ENCODE measurements at places on chromosomes 7 and 10. TPM values are rescaled to one million over a fixed set of nuclear protein-coding genes. Genes with fewer than 3 reads are reported as not detected.
A peak's percentile ranks its signal among the peaks of the same experiment; 100 is the strongest.

GRCh38 chr10:89144836-89145235, 62.3 kb downstream of the CH25H start:
- no peak for DNase-seq

The FZD1 gene
- 18.7 TPM for polyA plus RNA-seq

GRCh38 chr7:107902381-107902780, 11.4 kb downstream of the DLD start:
- no peak for DNase-seq

The PPP1R3C gene
- 24.5 TPM for polyA plus RNA-seq

DNA sequence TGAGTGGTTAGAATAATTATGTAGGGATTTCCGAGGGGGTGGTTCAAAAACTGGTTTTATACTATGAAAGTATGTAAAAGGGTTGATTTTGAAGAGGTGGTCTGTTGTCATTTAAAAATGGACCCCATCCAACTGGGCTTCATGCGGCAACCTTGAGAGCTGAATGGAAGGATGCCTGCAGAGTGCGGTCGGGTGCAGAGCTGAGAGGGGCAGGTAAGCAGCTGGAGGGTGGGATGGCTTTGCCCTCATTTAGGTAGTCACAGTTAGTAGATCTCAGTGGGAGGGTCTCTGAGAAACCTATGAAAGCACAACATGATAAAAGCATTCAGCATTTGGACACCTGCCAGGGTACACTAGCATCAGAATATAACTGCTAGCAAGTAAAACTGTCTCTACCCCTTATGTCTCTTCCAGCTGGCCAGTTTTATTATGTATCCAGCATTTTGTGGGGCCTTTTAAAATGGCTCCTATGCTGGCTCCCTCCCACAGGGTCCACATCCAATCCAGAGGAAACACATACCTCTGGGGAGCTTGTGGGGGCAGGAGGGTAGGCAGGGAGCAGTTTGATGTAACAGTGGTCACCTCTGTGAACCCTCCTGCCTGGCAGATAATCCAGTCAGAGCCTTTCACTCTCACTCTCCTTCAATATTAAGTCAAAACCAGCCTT, 75.9 kb upstream of the MAGI2 start:
- peak; percentile 35 for DNase-seq

The FGFBP3 gene
- polyA plus RNA-seq, result 1.6 TPM
